ENCODE measurements at places on chromosomes 7 and 10. TPM values are rescaled to one million over a fixed set of nuclear protein-coding genes. Genes with fewer than 3 reads are reported as not detected.
A peak's percentile ranks its signal among the peaks of the same experiment; 100 is the strongest.

The EPHB6 gene
- 0.78 TPM for total RNA-seq

The ARPC1A gene
- 216 TPM for total RNA-seq

The FAM24B gene
- total RNA-seq: 6.9 TPM

The ABCC2 gene
- total RNA-seq: 0.92 TPM

The FAS gene
- total RNA-seq: 18.0 TPM

The MTERF1 gene
- 11.0 TPM for total RNA-seq

The PSPH gene
- 41.5 TPM for total RNA-seq

The HIP1 gene
- total RNA-seq: 15.8 TPM

The CPSF4 gene
- total RNA-seq: 38.1 TPM

The ITGA8 gene
- not detected for total RNA-seq

DNA sequence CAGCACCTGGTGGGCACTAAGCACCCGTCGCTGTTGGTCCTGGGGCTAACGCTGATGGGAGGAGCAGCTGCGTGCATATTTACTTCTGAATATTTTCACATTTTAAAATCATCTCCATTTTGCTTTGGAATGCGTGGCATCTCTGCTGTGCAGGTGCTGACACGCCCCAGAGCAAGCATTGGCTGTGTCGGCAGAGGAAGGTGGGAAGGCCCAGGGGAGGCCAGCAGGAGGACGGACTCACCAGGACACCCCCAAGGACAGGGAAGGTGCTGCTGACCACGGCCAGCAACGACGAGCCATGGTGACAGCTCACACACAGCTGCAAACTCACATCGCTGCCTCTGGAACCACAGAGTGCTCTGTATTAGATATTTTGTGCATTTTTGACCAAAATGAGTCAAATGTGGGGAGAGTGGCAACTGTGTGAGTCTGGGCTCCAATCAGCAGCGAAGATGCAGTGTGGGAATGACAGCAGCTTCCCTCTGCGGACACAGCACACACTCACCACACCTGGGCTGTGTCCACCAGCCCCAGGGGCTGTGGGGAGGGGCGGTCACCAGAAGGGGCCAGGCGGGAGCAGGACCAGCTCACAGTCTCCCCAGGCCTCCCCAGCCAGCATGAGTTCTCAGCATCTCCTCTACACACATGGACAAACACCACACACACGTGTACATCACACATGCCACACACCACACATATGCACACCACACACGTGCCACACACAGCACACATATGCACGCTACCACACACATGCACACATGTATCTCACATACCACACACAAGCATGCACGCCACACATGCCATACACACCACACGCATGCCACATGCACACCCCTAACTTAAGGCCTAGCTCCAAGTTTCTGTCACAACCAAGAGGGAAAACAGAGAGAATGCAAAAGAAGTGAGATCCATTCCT lies 58.2 kb downstream of the PTPRN2 start:
- DNase-seq: no peak

- no peak for DNase-seq
These were observed 93.0 kb downstream of the DYNC2I1 start for GRCh38 chr7:158949359-158949758.

- DNase-seq: no peak
These were observed 985.6 kb upstream of the GHITM start for GRCh38 chr10:83153714-83154113.

DNA sequence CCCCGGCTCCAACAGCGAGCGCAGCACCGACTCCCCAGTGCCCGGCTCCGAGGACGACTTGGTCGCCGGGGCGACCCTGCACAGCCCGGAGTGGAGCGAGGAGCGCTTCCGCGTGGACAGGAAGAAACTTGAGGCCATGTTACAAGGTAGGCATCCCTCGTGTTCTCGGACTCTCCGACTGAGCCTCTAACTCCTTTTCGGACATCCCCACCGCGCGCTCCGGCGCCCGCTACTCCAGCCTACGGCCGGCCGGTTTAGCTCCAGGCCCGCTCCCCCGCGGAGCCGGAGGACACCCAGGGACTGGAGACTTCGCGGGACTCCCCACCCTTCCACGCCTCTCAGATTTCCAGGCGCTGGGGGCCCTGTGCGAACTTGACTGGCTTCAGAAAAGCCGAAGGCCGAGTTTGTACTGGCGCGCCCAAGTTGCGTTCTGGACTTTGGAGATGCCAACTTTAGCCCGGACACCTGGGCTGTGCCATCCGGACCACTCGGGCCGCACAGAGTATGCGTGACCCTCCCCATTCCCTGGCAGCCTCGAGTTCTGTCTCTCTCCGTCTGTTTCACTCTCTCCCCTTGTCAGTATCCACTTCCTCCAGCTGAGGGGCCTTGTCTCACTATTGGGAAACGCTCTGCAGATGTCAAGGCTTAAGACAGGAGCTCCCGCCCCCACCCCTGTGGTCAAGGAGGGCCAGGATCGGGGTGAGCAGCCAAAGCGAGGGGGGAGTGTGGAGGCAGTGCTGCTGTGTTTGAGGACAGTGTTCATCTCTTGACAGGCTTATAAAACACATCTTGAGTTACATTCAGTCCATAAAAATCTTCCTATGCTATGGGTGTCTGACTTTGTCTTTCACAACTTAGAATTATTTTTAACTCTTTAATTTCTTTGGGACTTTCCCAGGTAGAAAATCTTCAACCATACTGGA lies 777 bp downstream of the BICC1 start:
- no peak for DNase-seq

DNA sequence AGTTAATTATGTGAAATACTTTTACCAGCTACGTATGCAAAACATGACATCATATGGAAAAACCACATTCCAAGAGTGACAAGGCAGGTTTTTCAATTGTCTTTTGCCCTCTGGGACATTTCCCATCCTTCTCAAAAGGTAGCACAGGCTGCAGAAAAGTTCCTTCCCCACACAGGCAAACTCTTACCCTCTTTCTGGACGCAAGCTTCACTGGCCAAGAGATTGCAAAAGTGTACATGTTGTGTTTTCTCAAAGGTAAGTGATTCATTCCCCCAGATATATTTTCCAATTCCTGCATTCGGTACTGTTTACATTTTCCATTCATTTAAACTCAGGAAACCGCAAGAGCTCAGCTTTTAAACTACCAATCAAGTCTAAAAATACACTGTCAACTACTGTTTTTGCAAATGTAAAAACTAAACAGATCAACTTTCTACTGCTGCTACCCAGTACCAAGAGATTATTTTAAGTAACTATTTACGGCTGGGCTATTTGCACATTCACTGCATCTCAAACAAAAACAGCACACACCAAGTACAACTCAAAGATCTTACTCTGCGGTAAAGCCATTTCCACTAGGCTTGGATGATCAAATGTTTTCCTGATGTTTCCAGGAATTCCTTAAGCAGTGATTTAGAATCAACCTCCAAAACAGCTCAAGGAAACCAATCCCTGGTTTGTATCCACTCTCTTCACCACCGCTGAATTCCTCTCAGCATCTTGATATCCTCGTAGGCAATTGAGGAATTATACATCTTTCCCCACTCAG lies 233.6 kb upstream of the CCDC6 start:
- peak; percentile 46 for DNase-seq

- peak; percentile 84 for DNase-seq
These were observed 157.1 kb upstream of the PRKCQ start for GRCh38 chr10:6737080-6737641.

GRCh38 chr10:24952143-24952706 lies at the start of gene PRTFDC1:
Gene PRTFDC1, minus strand, starts transcription at chr10:24952606. Its CDS starts 31 bp downstream, at chr10:24952575.
- DNase-seq: no peak

DNA sequence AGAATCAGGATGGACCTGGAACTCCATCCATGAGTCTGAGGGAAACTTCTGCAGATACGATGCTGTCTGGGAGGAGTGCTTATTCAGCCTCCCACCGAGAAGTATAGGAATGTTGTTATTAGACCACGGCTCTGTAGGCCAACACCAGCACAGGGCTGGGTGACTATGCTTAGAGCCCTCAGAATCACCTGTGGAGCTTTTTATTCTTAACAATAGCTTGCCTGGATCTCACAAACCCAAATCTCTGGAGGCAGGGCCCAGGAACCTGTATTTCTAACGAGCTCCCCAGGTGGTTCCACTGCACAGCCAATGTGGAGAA lies 55.6 kb upstream of the ARID5B start:
- DNase-seq: no peak

DNA sequence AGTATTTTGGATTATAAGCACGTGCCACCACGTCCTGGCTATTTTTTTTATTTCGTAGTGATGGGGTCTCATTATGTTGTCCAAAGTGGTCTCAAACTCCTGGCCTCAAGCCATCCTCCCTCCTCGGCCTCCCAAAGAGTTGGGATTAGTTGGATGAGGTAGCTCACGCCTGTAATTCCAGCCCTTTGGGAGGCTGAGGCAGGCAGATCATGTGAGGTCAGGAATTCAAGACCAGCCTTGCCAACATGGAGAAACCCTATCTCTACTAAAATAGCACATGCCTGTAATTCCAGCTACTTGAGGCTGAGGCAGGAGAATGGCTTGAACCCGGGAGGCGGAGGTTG lies 21.8 kb upstream of the YWHAG start:
- peak; percentile 14 for DNase-seq

- DNase-seq: no peak
These were observed 16.5 kb upstream of the ITGB8 start for GRCh38 chr7:20314198-20314597.

DNA sequence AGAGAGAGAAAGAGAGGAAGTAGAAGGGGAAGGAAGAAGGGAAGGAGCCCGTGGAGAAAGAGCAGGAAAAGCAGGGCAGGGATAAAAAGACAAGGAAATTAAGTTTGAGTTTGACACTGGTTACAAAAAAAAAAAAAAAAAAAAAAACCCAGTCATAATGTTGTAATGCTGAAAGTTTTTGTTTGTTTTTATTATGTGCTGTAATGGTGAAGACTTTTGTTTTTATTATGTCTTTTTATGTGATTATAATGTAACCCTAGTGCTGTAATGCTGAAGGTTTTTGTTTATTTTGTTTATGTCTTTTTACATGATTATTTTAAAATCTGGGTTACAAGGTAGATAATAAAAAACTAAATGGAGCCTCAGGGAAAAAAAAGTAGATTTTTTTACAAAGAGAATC lies 184.8 kb downstream of the SEMA3A start:
- DNase-seq: no peak

DNA sequence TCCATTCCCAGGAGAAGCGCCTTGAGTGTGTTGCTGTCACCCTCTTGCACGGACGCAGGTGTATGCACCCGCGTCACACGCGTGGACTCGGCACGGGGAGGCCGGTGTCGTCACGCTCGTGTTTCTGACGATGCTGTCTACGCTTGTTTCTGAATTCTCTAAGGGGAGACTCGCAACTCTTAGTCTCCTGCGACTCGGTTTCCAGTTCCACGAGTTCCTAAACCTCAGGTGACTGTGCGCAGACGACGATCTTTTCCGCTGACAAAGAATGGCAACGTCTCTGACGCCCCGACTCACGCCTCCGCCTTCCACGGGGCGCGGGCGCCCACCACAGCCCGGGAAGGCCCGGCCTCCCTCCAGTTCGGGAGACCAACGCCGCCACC lies 579 bp downstream of the IDI1 start:
- DNase-seq: no peak

- no peak for DNase-seq
These were observed 18.0 kb downstream of the ZNF746 start for GRCh38 chr7:149479568-149479967.

- DNase-seq: peak; percentile 66
These were observed 357.1 kb downstream of the PCLO start for GRCh38 chr7:82805527-82805960.

DNA sequence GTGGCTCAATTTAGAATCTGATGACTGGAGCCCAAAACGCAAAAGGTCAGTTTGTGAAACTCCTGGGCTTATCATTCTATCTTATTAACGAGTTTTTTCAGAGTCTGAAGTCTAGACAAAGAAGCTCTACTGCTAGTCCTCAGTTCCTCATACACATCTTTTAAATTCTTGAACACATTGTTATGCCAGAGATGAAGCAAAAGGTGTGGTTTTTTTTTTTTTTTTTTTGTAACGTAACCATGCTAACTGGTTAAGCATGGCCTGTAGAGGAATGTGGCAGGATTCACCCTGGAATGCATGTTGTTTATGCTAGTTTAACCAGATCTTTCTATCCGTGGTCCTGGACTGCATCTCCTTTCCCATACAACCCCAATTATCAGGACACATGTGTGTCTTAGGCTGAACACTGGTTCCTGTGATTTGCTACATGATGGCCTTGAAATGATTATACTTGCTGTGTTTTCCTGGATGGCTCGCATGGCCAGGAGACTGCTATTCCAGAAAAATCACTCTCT lies 79.3 kb upstream of the MDFIC start:
- DNase-seq: no peak

DNA sequence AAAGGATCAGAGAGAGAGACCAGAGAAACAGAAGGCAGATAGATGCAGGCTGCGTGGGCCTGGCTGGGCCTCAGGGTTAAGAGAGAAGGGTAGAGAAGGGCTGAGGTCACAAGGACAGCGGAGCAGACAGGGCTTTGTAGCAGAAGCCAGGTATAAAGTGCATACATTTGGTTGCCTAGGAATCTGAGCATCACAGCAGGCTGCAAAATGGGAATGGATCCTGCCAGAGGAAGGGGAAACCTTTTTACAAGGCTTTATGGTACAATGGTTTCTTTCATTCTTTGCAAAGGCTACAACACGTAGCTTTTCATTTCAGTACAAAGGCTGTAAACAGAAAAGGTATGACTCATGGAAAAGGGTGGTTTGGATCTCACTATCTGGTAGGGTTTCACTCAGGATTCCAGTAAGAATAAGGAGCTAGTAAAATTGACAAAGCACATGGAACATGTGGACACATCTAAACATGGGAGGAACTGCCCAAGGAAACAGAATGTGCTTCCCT lies 275.1 kb downstream of the DOCK4 start:
- peak; percentile 57 for DNase-seq

- peak; percentile 66 for DNase-seq
These were observed 66.7 kb downstream of the ST7 start for GRCh38 chr7:117019786-117020590.

Data from foreskin keratinocyte (primary cell).